ENCODE measurements at places on chromosomes 1 and 21.

DNA sequence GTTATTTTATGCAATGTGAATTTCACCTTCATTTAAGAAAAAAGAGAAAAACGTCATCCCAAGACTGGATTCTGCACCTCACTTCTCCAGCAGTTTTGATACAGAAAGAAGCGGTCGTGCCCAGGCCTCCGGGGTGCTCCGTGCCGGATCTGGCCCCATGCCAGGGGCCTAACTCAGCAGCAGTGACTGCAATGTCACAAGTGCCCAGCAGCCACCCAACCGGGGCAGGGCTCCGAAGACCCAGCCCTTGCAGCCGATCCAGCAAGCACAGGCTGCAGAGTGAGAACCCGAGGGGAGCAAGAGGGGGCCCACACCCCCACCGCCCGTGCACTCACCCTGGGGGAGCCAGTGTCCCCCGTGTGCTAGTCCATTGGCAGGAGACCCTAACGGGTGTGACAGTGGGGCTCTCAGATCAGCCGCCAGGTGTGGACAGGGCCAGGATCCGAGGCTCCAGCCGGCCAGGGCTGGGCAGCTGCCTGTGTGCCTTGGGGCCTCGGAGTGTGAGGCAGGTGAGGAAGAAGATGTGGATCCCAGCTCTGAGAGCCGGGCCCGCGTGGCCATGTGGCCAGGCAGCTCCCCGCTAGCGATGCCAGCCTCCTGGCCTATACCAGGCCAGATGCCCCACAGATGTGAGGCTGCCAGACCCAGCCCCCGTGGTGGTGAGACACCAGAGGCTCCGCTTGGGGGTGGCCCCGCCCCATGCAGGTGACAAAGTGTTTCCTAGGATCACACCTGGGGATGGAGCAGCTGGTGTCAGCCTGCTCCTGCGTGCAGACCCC lies 60.6 kb downstream of the MEGF6 start:
- DNase-seq, result no peak

DNA sequence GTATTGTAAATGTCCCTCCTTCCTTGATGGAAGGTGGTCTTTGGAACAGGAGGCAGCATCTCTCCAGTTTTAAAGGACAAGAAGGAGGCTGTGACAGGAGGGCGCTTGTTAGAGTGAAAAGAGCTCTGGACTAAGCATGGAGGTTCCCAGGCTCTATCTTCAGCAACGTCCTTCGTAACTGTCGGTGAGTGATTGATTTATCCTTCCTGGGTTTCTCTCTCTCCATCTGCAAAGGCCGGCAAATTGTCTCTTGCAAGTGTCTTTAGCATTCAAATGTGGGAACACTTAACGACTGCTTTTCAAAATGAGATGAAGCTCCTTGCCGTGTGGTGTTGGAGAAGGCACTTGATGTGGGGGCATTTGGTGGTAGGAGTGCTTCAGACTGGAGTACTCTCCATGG lies 15.2 kb downstream of the S100A11 start:
- DNase-seq, result no peak

DNA sequence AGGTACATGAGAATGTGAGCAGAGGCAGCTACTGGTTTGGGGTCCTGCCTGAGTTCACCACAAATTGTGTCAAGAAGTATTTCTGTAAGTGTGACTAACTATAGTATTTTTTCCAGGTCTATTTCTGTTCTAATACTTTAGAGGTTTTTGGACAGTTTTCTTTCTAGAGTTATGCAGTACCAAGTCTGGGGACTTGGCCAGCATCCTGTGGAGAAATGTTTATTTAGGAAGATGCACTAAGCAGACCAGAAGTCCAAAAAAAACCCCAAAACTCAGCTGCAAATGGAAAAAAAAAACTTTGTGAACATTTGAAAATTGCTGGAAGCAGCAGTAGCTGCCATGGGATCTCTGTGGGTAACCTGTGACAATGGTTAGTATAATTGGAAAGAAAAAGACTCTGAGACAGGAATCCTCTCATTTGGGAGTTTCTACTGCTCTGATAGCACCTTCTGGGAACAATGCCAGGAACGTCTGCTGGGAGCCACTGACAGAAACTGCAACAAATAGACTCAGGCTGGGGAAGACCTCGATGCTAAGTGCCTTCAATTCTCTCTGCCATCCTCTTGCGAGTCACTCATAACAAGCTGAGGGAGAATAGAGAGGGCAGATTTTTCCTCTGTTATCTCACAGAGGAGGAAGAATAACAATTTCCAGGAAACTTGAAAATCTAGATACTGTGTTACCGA lies 37.6 kb downstream of the OR10R2 start:
- no peak for DNase-seq

GRCh38 chr1:31848381-31848897 lies 32.6 kb upstream of the SPOCD1 start:
- peak; percentile 33 for DNase-seq

DNA sequence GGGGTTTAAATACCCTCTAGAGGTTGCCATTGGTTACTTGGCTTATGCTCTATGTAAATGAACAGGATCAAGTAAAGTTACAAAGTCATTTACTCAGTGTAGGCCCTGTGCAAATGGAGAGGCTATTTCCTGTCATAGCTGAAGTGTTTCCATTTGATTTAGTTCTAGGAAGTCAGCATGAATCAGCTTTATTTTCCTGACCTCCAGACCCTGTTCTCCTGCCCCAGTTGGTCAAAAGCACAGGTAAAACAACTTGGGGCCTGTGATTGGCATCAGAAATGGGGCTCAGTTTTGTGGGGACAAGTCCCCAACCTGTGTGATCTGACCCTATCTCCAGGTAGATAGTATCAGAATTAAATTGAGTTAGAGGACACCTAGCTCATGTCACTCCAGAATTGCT lies 239.9 kb downstream of the HHAT start:
- no peak for DNase-seq

DNA sequence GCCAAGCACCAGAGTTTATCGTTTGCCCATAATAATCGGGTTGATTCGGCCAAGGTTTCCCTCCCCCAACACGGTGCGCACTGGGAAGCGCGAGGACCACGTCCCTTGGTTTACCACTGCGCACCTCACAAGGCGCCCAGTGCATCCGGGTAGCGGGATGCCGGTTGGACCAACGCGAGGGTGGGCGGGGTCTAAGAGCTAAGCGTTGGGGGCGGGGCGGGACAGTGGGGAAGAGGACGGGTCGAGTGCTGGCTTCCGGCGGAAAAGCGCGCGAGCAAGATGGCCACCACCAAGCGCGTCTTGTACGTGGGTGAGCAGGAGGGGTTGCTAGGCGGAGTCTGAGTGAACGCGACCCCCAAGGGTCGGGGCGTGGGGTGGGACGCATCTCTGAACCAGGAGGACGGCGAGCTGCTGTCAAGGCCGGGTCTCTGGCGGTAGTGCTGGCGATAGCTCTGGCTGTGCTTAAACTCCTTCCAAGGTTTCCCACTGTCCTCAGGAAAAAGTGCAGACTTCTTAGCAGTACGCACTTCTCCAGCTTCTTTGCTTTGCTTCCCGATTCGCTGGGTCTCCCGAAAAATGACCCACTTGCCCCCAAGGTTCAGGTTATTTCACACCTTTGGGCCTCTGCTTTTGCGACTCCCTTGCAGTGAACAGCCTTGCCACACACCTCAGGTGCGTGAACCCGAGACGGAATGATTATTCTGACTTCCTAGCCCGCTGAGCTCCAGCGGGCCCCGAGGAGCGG lies at the start of gene PPIE:
PPIE (plus strand) TSS at position 261 of the 745 bp plus-strand sequence; CDS start at position 280, 19 bp downstream.
- DNase-seq, result peak; percentile 99

DNA sequence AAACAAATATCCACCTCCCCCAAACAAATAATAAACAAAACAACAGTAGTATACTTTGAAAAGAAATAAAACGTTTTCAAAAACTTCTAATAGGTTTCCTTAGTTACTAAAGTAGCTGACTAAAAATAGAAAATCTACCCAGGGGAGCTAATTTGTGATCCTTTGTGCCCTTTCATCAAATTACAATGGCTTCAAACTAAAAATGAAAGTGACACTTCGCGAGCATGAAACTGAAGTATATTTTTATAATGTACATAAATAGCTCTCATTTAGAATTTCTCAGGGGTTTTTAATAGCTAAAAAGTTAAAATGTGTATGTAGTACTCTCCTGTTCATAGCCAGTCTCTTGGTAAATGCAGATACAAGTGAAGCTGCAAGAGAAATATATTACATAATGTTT lies 78.4 kb downstream of the BRINP3 start:
- DNase-seq, result no peak

DNA sequence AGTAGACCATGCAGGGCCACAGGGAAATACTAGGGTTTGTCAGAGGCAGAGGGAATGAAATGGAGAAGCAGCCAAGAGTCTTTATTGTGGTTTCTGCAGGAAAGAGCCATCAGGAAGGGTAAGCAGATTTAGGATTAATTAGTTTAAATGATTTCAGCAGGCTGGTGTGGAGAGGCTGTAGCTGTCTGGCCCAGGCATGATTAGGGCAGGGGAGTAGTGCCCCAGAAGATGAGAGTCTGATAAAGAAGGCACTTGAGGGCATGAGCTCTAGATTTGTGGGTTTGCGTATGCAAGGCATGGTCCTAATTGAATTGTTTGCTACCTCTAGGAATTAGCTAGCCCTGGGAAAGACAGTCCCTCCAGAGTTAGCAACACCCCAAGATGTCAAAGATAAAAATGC lies 484.6 kb upstream of the PLXNA2 start:
- DNase-seq, result no peak

GRCh38 chr1:185520188-185520920 lies 203.3 kb upstream of the IVNS1ABP start:
- DNase-seq, result no peak

GRCh38 chr1:89548122-89548857 lies 23.7 kb downstream of the LRRC8B start:
- DNase-seq, result no peak

- DNase-seq, result no peak
Measured at GRCh38 chr21:27220416-27220815, 253.5 kb upstream of the ADAMTS5 start.

- no peak for DNase-seq
Measured at GRCh38 chr1:157519451-157519850, 32.9 kb downstream of the FCRL5 start.

DNA sequence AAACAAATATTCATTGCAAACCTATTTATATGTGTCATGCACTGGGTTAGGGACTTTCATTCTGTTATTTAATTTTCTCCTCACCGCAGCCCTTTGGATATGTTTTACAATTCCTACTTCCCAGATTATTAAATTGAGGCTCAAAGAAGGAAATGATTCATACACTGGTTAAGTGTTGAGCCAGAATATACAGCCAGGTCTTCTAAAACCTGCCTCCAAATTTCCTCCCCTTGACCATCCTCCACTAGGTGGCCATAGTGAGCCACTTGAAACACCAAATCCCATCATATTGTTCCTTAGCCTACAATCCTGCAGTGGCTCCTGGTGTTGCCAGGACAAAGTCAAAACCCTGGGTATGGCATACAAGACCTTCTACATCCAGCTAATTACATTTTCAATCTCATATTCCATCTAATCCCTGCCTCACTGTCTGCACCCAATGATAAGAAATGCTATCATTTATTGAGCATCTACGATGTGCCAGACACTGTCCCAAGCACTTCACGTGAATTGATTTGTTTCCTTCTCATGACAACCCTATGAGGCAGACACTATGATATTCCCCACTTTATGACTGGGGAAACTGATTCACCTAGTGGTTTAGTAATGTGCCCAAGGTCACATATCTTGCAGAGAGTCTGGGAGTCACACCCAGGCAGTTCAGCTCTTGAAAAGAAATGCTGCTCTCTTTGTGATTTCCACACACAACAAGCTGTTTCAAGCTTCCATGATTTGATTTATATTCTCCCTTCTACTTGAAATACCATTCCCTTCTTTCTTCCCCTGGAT lies 23.6 kb upstream of the KIRREL1 start:
- DNase-seq, result no peak

- DNase-seq, result no peak
Measured at GRCh38 chr1:226128487-226129075, 58.0 kb downstream of the ACBD3 start.

- no peak for DNase-seq
Measured at GRCh38 chr1:108592030-108592759, 32.3 kb downstream of the EEIG2 start.

DNA sequence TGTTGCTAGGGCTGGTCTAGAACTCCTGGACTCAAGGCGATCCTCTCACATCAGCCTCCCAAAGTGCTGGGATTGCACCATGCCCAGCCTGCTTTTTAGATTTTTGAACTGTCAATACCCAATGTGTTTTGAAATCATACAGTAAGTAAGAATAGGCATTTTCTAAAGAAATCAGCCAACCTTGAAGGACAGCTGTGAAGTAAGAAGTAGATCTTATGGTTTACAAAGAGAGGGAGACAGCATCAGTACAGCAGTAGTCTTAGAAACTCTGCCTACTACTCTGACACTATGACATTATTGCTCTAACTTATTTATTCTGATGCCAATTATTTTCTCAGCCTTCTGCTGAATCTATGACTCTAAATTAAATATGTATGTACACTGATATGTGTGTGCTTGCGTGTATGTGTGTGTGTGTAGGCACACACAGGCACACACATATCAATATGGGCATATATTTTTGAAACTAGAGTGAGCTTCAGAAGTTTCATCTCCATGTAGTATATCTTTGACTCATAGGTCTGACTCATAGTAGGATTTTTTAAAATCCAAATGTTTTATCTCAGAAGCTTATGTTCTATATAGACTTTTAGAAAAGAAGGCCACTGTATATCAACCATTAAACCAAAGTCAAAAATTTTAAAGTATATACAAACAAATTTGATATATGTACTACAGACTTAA lies 140.4 kb downstream of the COL24A1 start:
- no peak for DNase-seq

DNA sequence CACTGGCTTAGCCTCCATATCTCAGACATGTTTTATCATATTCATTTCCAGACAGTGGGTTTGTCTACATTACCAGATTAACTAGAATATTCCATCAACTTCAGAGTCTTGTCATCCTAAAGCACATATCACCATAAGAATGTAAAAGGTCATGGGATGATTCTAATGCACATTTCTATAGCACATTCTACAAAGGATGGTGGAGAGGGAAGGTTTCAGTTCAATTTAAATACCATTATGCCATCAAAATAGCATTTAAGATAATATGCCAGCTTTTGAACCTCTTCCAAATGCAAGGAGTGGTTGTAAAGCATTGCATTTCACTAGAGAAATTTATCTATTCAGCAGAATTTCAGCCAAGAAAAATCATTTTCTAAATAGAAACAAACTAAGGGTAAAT lies 970.5 kb downstream of the TTLL7 start:
- no peak for DNase-seq

DNA sequence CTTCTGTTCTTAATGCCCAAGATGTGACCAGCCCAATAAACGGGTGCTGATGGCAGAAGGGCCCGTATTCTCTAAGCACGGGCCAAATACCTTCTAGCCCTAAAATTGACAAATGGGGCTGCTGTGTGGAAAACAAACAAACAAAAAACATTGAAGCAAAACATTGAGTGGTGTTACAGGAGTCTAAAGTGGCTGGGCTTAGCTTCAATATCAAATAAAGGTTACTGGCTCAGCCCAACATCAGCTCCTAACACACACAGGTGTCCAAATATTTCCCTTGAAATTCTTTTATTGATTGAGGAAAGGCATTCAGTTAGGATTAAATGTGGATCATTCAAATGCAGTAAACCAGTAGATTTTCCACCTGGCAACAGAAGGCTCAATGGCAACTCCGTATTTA lies 13.3 kb upstream of the TTF2 start:
- no peak for DNase-seq

GRCh38 chr1:178283409-178283808 lies 189.5 kb downstream of the RASAL2 start:
- no peak for DNase-seq

GRCh38 chr1:30171537-30172298 lies 551.7 kb downstream of the MATN1 start:
- DNase-seq, result no peak

- no peak for DNase-seq
Measured at GRCh38 chr1:53730224-53730865, 8.6 kb downstream of the GLIS1 start.
